ENCODE measurements at places on chromosomes 13 and 19. TPM values are rescaled to one million over a fixed set of nuclear protein-coding genes. Genes with fewer than 3 reads are reported as not detected.

DNA sequence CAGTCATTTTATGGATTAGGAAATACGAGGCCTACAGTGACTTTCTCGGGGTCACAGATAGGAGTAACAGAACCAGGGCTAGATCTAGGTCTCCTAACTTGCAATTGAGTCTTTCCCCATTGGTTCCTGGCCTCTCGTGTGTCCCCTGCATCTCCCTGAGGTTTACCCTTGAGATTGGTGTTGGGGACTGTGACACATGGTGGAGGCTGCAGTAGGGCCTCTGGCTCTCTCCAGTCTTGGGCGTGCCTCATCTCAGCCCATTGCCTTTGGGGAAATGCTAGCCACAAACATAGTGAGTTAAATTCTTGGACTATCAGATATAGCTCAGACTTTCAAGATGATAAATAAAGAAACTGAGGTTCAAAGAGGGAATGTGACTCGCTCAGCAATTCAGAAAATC lies 212.1 kb downstream of the KCNRG start:
- DNase-seq, result no peak

Gene FFAR2
- polyA plus RNA-seq, result 0.49 TPM

GRCh38 chr13:27592865-27593264 lies 27.5 kb downstream of the LNX2 start:
- no peak for DNase-seq

GRCh38 chr13:68998056-68998455 lies 1109.6 kb upstream of the ATXN8OS start:
- DNase-seq, result no peak

Gene THSD8
- polyA plus RNA-seq, result 4.2 TPM

DNA sequence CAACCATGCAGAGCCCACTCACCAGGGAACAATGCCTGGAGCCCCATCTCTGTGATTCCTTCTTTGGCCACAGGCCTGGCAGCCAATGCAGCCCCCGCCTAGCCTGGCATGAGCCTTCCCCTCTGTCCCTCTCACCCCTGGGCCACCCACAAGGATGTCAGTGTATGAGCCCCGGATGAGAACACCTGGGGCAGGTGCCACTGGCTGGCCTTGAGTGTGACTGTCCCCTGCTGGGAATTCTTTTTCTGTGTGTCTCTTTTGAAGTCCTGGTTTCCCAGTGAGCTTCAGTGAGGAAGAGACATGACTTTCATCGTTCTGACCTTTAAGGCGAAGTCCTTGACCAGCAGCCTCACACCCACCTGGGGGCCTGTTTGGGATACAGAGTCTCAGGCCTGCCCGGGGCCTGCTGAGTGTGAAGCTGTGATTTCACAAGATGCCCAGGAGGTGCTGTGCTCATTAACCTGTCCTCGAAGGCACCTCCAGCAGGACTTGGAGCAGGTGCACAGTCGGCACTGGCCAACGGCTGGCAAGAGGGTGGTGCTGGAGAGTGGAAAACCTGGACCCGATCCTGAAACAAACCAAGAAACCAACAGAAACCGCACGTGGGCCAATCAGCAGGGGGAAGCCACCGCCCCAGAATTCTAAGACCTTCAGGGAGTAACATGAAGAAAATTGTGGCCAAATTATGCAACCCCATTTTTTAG lies 27.4 kb upstream of the SPACA7 start:
- DNase-seq, result no peak

- DNase-seq, result no peak
These were observed 313.7 kb downstream of the HS6ST3 start for GRCh38 chr13:96403651-96404050.

GRCh38 chr19:16039545-16039944 lies 36.8 kb upstream of the TPM4 start:
- DNase-seq, result no peak

DNA sequence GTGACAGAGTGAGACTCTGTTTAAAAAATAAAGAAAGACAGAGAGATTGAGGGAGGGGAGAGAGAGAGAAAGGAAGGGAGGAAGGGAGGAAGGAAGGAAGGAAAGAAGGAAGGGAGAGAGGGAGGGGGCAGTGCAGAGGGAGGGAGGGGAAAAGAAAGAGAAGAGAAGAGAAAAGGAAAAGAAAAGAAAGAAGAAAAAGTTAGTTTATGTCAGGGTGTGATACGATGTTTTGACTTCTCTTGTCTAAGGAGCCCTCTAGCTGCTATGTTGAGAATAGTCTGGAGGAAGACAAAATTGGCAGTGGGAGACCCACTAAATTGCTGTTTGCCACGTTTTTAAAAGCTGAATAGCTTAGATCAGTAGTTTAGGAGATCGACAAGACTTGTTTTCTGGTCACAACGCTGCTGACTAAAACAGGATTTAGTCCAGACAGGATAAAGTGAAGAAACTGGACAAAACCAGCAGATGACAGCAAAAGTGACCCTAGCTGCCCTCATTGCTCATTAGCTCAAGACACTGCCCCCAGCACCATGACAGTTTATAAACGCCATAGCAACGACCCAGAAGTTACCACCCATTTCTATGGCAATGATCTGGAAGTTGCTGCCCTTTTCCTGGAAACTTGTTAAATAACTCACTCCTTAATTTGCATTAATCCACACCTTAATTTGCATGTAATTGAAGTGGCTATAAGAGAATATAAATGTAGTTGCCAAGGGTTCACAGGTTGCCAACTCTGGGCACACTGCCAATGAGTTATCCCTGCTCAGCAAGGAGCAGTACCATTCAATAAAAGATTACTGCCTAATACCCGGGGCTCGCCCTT lies 11.1 kb downstream of the TEX101 start:
- DNase-seq, result no peak

DNA sequence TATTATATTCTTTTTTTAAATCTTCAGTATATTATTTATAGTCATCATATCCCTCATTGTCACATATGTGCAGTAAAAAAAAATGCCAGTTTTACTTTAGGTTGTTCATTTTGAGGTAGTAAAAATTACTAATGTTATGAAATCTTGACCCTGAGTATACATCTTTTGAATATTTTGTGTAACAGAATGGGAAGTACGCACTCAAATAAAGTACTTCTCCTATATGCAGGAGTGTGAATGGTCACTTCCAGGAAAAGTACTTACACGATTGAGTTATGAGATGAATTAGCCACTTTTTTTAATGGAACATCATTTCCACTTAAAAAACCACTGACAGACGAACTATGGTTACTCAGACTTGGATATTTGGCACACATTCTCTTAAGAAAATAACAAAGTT lies 58.5 kb downstream of the C13orf42 start:
- no peak for DNase-seq

Gene GNG8
- polyA plus RNA-seq, result 6.7 TPM

DNA sequence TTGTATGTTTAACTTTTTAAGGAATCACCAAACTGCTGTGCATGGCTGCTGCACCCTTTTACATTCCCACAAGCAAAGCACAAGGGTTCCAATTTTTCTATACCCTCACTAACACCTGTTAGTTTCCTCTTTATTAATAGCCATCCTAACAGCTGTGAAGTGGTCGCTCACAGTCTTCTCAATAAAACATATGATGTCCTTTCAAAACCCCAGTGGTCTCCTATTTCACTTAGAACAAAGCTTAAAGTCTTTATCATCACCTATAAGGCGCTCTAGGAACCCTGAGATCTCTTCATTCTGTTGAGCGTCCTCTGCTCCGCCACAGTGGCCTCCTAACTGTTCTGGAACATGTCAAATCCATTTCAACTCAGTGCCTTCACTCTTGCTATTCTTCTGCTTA lies 400.5 kb downstream of the KLF12 start:
- no peak for DNase-seq

Gene TEX26
- polyA plus RNA-seq, result 3.3 TPM
